ENCODE measurements at places on chromosomes 11 and 22. TPM values are rescaled to one million over a fixed set of nuclear protein-coding genes. Genes with fewer than 3 reads are reported as not detected.

GRCh38 chr11:126149759-126150625 is 61.5 kb downstream of the RPUSD4 start:
- DNase-seq = no peak

DNA sequence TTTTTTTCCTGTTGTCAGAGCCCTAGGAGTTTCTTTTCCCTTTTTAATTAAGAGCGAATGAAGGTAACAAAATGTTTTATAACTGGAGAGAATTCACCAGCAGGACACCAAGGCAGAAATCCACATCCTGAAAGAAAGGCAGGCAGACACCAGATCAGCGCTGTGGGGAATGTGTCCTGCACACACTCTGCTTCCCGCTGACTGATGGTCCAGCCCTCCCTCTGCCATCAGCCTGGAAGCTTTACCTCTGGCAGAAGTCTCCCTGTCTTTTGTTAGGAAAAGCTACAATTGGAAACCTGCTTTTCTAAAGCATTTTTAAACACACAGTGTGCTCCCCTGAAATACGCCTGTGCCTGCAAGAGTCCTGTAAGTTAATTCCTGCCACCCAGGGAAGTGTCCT is 638.5 kb downstream of the NTM start:
- DNase-seq = no peak

- DNase-seq = no peak
Observed at GRCh38 chr22:46830841-46831240, 68.4 kb downstream of the TBC1D22A start.

DNA sequence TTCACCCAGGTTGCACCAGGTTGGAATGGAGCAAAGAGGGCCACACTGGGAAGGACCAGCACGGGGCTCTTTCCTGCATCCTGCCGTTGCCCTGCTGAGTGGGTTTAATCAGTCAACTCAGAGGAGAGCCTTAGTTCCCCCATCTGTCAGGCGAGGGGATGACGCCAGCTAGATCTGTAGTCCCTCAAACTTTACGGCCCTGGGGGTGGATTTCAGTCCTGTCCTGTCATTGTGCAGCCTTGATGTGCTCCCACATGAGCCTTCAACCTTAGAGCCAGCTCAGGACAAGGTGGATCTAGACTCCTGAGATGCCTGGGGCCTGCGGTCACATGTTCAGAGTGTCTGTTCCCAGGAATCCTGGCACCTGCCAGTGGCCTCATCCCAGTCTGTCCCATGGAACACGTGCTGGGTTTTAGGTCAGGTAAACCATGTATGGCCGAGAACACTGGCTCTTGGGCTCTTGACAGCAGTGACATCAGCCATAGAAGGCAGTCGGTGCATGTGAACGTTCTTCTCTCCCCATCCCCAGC is 104.3 kb downstream of the BCR start:
- DNase-seq = no peak

DNA sequence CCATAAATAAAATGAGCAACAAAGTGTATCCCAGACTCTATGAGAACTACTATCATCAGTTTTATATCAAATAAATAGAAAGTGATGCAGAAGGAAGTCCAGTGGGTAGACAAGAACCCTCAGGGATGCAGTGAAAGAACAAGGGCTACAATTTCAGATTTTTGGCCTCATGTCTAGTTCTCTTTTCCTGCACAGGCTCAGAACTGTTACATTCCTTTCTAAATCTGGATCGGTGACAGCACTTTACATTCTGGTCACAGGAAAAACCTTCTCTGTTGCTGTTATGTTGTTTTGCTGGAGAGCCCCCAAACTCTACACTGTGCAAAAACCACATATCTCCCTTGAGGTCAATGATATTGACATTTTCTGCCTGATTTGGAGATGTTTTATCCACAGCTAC is 108.8 kb upstream of the ANO5 start:
- no peak for DNase-seq

Gene CARD18
- total RNA-seq = not detected
